ENCODE measurements at places on chromosomes 13 and 19.

DNA sequence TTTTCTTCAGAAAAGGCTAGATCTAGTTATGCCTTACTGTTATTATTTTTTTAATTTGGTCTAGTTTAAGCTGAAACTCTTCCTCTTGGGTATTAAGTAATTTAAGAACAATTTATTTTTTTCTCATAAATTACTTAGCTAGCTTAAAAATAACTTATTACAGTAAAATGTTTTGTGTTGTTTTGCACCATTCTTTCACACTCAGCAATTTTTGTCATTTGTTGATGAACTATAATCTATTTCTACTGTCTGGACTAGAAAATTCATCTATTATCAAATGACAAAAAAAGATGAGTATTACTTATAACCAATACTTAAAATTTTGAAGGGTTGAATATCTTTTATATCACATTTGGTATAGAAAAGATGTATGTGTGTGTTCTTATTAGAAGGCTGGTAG lies 1.6 kb upstream of the LPAR6 start:
- no peak for DNase-seq

DNA sequence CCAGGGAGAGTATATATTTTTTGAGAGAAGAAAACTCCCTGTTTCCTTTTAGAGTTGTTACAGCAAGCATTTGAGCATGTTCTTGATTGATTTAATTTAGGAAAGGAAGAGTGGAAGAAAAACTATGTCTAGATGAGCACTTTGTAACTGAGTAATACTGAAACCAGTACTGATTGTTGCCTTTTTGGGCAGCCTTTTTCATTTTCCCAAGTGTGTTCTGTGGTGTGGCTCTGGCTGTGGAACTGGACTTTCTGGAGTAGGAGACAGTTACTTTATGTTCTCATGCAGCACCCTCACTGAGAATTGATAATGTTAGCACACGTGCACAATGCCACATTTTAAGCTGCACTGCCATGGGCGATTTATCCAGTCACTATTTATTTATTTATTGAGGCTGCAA lies 211.5 kb downstream of the LMO7 start:
- DNase-seq, result no peak

GRCh38 chr19:54299126-54299498 lies 13.9 kb downstream of the LILRA5 start:
- no peak for DNase-seq

- no peak for DNase-seq
Measured at GRCh38 chr19:19606021-19606420, 12.5 kb downstream of the PBX4 start.

DNA sequence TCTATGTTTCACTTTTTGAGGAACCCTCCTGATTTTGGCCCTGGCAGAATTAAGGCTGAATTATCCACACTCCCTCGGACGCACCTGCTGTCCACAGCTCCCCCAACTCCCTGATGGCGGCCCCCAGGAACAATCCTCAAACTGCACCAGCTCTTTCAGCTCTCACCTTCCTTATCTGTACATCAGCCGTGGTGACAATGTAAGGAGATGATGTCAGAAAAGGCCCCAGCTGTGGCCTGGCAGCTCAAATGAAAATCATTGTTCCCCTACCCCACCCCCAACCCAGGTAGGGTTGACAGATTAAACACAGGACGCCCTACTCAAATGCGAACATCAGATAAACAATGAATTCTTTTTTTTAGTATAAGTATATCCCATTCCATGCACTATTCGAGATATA lies 35.0 kb upstream of the KLF2 start:
- no peak for DNase-seq

DNA sequence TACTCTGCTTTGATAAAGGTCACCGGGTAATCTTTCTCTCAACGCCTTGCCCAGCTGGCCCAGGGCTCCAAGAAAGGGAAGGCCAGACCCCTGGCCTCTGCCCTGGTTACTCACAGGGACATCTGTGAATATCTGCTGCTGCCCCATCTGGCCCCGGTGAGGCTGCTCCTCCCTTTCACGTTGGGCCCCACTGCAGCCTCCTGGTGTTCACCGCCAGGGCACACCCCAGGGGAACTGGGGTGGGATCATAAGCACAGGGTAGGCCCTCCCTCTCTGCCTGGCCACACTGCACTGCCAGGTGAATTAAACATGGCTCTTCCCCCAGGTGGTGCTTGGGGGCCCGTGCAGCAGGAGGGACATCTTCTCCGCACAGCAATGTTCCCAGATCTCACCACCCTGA lies 12.7 kb downstream of the LAIR1 start:
- DNase-seq, result no peak

DNA sequence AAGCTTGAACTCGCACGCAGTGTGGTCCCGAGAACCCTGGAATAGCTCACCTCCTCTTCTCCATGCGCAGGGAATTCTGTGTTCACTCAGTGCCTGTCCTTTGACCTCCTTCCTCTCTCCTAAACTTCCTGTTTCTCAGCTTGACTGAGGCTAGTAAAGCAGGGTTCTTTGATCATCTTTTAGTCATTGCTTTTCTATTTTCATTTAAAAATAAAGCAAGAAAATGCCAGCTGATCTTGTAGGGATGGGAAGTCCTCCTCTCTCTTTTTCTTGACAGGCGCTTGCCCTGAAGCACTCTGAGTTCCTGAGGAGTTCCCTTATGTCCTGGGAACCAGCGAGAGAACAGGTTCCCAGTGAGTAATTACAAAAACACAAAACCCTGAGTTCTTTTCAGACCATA lies 62.8 kb downstream of the ARHGEF7 start:
- no peak for DNase-seq

DNA sequence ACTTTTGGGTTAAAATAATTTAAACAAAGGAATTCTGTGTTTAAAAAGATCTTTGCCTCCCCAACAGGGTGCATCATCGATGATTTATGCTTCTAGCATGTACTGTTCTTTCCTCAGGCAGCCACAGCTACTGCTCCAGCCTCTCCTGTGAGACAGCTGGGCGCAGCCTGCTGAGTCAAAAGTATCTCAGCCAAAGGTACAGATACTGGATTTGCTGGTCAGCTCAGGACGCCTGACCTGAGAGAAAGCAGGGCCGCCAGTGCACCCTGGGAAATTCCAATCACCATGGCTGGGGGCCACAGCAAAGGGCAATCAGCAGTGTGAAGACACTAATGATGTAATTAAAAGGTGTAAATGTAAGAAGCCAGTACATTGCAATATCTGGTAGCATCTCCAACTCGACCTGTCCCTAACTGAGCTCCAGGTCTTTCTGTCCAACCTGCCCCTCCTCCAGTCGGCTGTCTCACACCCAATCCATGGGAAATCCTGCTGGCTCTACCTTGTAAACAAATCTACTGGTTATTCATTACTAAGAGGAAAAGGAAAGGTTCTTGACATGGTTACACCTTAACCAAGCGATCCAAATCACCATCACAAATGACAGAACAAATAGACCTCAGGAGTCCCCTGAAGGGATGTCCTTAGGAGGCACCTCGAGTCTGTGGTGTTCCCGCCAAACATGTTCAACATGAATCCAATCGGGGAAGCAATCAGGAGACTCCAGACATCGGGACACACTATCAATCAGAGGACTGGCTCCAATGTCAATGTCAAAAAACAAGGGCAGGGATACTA lies 7.3 kb downstream of the OPA3 start:
- DNase-seq, result no peak

DNA sequence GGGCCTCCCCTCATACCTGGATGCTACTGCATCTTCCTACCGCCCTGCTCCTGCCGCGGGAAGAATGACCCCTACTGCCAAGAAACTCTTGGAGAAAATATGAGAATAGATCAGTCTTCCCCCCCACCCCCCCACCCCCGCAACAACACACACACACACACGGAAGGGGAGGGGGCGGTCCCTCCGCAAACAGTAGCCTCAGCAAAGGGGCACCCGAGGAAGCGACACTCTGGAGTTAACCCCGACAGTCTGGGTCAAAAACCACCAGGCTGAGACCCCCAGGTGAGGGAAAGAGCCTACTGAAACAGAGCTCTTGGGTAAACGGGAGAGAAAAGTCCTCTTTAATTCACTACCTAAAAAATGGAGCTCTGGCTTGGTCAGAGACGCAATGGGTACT lies 1.2 kb downstream of the MED26 start:
- DNase-seq, result no peak

DNA sequence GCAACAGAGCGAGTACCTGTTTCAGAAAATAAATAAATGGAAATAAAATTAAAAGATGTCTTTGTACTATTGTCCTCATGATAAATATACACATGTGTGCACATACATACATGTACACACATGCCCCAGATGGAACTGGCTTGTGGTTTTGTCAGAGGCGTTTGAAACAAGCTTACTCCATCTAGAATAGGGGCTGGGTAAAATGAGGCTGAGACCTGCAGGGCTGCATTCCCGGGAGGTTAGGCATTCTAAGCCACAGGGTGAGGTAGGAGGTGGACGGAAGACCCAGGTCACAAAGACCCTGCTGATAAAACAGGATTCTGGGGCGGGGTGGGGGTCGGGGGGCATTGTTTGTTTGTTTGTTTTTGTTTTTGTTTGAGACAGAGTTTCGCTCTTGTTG lies 8.1 kb upstream of the SIN3B start:
- no peak for DNase-seq

Data from tibial artery (tissue), 4 donors.